Stomach (tissue), 19 donors: ENCODE measurements at places on chromosomes 5 and 9.

DNA sequence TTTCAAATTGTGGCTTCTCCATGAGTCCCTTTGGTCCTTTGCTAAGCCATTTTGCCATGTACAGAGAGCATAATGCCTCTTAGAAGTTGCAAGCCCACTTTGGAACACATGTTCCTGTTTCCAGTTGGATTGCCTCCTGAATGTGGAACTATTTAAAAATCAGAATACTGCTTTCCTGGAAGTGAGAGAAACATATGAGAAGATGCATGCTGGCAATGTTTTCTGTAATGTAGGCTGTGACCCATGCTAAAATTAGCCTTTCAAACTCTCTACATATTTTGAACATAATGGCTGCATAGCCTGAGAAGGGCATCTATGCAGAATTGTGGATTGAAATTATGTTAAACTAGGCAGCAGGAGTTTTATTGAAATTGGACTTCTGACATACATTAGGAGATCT lies 175.5 kb upstream of the PAPPA start:
- no peak for DNase-seq

DNA sequence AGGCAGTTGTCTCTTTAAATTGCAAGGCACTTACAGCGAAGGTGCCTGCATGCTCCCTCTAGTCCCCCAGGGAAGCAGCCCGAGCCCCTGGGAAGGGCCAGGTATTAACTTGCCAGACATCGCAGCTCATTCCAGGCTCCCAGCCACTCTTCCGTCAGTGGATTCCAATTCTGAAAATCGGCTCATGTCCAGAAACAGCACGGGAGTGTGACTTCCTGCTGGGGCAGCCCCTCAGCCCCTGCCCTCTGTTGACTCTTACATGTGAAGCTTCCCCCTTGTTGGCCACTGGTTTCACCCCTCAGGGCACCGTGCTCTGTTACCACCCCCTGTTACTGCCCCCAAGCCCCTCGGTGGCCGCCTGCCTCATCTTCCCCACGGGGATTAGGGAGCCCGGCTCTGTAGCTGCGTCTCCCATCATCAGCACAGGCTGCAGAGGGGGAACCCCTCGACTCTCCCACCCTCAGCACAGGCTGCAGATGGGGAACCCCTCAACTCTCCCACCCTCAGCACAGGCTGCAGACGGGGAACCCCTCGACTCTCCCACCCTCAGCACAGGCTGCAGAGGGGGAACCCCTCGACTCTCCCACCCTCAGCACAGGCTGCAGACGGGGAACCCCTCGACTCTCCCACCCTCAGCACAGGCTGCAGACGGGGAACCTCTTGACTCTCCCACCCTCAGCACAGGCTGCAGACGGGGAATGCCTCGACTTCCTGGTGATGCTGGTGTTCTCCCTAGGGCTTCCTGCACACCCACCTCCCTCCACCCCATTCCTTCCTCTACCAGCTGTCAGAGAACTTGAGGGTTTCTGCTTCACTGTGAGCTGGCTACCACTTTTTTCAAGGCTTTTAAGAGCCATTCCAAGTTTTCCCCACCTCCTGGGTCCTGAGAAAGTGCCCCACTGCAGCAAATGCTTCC lies 11.1 kb upstream of the CACNA1B start:
- no peak for DNase-seq

DNA sequence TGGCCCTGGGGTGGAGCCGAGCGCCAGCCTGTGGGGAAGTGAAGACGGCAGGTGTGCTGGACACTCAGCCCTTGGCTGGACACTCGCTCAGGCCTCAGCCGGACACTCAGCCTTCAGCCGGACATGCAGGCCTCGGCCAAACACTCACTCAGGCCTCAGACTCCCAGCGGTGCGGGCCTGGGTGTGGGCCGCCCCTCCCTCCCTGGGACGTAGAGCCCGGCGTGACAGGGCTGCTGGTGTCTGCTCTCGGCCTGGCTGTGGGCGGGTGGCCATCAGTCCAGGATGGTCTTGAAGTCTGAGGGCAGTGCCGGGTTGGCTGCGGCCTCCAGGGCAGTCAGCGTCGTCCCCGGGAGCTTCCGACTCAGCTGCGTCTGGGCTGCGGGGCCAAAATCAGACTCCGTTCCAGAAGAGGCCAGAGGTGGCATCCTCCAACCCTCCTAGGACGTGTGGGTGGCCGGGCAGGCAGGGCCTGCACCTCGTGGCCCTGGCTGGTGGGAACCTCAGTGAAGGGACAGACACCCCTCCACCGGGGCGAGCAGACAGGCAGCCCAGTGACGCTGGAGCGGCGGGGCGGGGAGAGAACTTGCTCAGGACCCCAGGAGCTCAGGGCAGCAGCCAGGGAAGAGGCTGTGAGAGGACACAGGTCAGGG lies 28.4 kb downstream of the SLC6A18 start:
- no peak for DNase-seq

GRCh38 chr5:424301-425110 lies 18.5 kb upstream of the EXOC3 start:
- DNase-seq = no peak

- no peak for DNase-seq
Measured at GRCh38 chr9:130320723-130321481, 55.3 kb downstream of the HMCN2 start.

GRCh38 chr5:78797936-78798672 lies 149.5 kb upstream of the LHFPL2 start:
- peak; percentile 62 for DNase-seq

- DNase-seq = no peak
Measured at GRCh38 chr9:104725014-104725413, 22.5 kb upstream of the NIPSNAP3A start.

DNA sequence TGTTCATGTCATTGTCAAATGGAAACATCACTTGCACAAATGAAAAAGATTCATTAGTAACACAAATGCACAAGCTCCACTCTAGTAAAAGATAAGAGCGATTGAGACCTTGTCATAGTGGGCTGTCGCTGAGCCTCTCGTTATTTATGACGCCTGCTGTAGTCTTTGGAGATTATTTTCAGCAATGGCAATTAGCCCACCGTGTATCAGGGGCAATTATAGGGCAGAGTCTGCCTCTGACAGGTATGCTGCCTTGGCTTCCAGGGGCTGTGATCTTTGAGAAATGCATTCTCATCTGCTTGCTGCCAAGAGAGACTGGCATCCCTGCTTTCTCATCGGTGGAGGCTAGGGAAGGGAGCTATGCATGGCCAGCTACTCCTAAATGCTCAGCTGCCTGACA lies 426.8 kb upstream of the CLINT1 start:
- DNase-seq = no peak

GRCh38 chr5:88887342-88887741 lies 4.4 kb upstream of the MEF2C start:
- no peak for DNase-seq

DNA sequence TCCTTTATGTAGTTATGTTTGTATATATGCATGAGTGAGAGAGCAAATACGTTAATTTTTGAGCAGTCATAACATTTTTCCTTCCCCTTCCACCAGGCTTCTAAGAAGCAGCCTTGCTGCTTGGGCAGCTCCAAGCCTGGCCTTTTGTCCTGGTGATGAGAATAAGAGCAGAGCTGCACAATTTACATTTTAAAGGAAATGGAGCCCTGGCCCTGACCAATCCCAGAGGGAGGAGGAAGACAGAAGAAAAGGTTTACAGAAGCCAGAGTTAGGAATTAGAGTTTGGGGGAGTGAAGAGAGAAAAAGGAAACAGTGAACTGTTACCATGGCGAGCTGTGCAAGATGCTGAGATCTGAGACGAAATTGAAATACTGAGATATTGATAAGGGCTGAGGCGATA lies 25.3 kb upstream of the EFNA5 start:
- DNase-seq = no peak

- no peak for DNase-seq
Measured at GRCh38 chr9:82122731-82123130, 134.2 kb downstream of the SPATA31D1 start.

GRCh38 chr5:103706939-103707682 lies 144.5 kb upstream of the NUDT12 start:
- peak; percentile 53 for DNase-seq

DNA sequence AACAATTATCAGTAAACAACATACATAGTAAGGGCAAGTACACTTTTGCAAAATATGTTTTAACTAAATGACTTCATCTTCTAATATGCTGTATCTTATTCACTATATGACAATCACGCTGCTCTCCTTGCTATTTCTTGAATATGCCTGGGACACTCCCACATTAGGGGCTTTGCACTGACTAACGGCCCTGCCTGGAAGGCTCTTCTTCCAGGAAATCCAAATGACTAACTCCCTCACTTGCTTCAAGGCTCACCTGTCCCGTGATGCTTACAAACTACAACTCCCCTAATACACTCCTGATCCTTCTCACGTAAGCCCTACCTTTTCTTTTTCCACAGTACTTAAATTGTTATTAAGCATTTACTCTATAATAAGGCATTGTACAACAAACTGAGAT lies 10.6 kb downstream of the ERP44 start:
- DNase-seq = no peak

DNA sequence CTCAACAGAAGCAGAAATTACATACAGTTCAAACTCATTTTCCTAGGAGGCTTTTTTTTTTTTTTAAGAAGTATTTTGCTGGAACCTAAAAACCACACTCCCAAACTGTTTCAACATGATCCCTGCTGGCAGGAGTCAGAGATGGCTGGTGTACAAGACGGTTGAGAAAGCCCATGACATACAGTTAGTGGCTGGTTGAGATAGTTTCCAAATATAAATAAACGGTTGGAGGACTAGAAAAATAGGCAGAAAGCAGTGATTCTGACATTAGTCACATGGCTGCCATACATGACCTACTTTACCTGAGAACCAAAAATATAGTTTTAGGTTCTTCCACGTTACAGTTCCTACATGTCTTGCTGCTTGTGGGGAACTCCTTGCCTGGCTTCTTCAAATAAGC lies 31.7 kb upstream of the BASP1 start:
- DNase-seq = no peak

DNA sequence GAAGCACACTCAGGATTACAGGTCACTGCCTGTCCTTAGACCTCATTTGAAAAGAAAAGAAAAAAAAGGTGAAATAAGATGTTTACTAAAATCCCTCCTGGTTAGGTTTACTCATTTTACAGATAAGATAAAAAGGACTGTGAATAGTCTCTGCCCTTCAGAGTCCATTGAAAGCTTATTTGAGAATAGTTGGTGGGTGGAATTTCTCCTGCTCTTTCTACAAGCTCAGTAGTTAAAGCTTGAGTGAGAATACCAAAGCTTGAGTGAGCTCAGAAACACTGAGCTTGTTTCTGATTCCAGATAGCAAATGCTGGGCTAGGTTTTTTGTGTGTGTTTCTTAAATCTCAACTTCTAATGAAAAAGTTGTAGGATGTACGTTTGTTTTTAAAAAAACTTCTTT lies 106.7 kb downstream of the SLF1 start:
- DNase-seq = no peak

DNA sequence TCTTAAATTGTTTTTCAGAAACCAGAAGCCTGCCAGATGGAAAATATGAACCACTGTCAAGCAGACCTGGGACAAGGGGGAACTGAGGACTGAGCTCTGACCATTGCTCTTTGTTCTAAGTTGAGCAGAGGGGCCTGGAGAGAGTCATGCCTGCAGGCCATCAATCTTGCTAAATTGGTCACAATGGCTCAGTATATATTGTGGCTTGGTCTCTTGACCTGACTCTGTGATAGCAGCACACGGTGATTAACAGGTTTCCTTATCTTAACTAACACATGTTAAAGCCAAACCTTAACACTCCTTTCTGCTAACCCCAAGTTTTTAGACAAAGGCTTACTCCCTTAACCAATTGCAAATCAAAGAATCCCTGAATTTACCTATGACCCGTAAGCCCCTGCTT lies 1281.2 kb upstream of the NUDT12 start:
- peak; percentile 5 for DNase-seq

DNA sequence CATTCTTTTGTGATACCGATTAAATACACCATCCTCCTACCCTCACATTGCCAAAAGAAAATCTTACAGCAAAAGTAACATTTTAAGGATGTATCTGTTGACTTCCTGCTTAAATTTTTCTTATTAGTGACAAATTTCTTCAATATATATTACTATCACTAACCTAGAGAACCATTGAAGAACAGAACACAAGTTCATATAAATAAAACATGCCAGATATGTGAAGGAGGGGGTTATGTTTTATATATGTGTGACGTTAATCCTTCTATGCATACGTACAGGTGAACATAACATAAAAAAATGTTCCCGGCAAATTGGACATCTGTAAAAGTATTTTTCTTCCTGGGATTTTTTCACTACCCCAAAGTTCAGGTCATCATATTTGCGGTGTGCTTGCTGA lies at the start of gene OR13F1:
Gene OR13F1 (plus strand): TSS at position 301 of the 400 bp plus-strand sequence. CDS start 0 bp downstream, at position 301.
- no peak for DNase-seq

GRCh38 chr5:1759378-1759970 lies 40.2 kb downstream of the MRPL36 start:
- peak; percentile 21 for DNase-seq

DNA sequence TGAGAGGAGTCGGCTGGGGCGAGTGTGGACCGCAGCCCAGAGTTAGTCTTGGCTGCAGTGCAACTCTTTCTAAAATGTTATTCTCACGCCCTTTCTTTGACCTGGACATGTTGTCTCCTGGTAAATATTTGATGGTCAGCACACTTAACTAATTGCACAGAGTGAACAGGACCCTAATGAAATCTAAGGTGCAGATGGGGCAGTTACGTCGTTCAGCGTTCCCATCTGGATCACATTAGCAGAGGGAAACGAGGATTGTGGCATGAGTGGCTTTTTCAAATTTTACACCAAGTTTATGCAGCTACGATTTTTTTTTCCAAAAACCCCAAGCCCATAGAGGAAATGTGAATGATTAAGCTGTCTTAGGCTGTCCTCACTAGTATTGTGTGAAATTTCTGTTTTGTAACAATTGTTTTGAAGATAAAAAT lies 483 bp downstream of the C9orf85 start:
- peak; percentile 46 for DNase-seq

DNA sequence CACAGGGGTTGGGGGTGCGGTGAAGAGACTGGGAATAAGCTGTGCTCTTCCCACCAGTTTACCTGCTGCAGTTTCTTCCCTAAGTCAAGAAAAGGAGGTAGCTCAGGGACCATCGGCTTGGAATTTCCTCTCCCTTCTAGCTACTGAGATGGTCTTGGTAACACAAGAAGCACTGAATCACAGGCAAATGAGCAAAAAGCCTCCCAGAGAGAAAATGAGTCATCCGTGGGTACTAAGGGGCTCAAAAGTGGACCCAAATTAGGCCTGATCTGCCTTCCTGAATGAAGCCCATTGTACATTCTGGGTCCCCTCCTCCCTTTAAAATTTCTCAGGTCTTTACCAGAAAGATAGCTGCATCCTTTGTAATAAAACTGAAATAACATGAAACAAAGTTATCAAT lies 49.9 kb downstream of the PTPN3 start:
- DNase-seq = no peak

GRCh38 chr9:76697554-76697953 lies 66.7 kb upstream of the PCA3 start:
- no peak for DNase-seq

DNA sequence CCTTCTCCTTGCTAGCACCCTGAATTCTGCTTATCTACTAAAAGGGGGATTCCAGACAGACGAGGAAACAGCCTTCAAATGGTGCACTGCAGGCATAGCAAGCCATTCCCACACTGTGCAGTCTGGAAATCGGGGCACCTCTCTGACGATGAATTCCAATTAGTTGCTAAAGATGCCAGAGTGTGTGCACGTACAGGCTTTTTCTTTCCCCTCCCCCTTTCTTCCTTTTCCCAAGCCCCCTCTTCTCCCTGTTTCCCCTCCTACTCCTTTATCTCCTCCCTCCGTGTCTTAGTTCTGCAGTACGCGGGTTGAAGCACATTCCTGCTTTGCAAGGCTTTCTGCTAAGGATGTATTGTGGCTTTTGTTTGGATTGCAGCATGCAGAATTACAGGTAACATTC lies at the start of gene GPR21:
Gene GPR21 (plus strand): TSS at position 316 of the 400 bp plus-strand sequence. CDS start 900 bp downstream, outside the sequence.
- DNase-seq = no peak

GRCh38 chr5:125032286-125032685 lies 285.8 kb upstream of the ZNF608 start:
- no peak for DNase-seq
